ENCODE measurements at places on chromosomes 7 and 10. TPM values are rescaled to one million over a fixed set of nuclear protein-coding genes. Genes with fewer than 3 reads are reported as not detected.

DNA sequence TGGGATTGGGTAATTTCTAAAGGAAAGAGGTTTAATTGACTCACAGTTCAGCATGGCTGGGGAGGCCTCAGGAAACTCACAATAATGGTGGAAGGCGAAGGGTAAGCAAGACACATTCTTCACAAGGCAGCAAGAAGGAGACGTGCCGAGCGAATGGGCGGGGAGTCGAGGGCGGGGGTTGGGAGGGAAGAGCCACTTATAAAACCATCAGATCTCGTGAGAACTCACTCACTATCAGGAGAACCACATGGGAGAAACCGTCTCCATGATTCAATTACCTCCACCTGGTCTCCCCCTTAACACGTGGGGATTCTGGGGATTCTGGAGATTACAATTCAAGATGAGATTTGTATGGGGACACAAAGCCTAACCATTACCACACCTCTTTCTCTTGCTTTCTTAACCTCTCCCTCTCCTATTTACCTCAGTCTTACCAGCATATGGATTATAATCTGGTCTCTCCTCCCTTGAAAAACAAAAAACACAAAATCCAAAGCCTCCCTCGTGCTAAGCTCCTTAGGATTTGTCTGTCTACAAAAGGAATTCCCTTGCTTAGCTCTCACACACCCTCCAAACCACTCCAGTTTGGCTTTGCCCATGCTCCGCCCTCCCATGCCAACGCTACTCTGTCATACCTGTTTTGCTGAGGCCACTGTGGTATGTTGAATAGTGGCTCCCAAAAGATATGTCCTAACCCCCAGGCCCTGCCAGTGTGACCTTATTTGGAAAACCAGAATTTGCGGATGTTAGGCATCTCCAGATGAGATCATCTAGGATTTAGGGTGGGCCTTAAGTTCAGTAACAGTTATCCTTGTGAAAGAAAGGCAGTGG, 19.6 kb upstream of the EFCAB10 start:
- no peak for DNase-seq

DNA sequence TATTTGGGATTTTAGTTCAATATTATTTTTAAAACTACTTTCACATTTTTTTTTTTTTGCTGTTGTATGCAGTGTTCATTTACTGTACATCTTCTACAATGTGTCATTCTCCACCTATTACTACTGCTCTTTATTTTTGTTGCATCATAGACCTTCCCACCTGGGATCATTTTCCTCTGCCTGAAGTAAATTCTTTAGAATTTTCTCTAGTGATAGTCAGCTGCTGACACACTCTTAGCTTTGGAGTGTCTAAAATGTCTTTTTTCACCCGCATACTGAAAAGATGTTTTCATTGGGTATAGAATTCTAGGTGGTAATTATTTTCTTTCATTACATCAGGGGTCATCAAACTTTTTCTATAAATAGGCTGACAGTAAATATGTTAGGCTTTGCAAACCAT, 30.5 kb downstream of the CFAP43 start:
- no peak for DNase-seq

DNA sequence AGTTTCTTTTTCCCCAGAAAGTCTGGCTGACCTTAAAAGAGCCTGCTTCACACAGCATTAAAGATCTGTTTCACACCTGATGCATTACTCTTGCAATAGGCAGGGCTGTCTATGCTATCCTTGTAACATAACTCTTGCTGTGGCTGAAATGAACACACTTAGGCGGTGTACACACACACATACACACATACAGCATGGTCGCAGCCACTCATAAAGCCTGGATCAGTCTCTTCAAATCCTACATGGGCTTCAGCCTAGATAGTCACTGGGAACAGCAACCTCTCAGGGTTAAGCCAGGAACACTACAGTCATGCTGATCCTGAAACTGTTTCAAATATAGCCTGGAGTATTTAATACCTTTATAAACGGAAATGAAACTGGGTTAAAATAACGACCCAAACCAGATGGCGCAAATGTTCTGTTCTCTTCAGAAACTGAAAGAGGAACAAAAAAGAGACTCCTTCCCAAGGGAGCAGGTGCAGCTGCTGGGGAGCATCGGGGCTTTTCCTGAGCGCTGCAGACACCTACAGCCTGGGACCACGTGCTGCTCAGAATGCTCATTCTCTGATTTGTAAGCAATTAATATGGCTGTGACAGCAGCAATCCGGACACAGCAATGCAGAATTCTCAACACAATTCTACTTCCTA, 61.0 kb upstream of the SFMBT2 start:
- no peak for DNase-seq

DNA sequence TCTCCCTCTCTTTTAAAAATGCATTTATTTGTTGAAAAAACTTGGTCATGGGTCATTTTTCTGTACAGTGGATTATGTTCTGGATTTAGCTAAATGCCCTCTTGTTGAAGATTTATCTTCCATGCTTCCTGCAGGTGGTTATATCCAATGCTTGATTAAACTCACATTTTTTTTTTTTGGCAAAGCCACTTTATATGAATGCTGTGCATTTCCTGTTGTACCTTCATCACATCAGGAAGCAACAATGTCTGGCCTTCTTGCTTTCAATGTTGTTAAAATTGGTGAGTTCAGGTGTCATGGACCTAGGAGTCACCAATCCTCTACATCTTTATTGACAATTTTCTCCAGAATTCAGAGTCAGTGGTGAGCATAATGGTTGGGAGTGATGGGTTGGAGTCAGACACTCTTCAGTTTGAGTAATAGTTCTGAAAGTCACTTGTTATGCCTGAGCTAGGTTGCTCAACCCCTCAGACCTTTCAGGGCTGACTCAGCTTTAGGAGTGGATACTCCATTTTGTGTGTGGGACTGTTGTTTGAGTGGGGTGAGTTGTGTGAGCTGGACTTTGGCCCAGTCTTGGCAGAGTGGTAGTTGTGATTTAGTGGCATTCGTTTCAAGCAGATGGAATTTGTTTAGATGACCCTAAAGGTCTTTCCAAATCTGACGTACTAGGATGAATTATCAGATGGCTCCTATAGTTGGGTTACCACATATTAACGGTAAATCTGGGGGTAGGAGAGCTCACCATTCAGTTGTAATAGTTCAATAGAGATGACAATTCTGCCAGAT, 213.5 kb upstream of the ZNF32 start:
- no peak for DNase-seq

DNA sequence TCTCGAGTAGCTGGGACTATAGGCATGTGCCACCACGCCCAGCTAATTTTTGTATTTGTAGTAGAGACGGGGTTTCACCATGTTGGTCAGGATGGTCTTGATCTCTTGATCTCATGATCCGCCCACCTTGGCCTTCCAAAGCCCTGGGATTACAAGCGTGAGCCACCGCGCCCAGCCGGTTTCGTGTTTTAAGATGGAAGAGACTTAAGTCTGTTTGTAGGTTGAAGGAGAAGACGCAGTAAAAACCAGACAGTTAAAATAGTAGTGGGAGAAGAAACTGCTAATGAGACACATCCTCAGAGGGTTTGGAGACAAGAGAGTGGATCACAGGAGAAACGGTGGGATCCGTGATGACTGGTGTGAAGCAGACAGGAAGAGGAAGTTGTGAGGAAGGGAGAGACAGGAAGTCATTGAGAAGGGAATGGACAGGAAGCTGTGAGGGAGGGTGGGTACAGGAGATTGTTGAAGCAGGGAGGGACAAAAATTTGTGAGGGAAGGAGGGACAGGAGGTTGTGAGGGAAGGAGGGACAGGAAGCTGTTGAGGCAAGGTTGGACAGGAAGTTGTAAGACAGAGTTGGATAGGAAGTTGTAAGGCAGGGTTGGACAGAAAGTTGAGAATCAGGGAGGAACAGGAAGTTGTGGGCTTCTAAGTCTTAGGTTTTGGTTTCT, 115.5 kb downstream of the WDFY4 start:
- DNase-seq, result no peak

GRCh38 chr10:24569330-24569796, 154.3 kb downstream of the ARHGAP21 start:
- no peak for DNase-seq

- no peak for DNase-seq
Observed at GRCh38 chr7:152909683-152910544, 150.4 kb downstream of the ACTR3B start.

DNA sequence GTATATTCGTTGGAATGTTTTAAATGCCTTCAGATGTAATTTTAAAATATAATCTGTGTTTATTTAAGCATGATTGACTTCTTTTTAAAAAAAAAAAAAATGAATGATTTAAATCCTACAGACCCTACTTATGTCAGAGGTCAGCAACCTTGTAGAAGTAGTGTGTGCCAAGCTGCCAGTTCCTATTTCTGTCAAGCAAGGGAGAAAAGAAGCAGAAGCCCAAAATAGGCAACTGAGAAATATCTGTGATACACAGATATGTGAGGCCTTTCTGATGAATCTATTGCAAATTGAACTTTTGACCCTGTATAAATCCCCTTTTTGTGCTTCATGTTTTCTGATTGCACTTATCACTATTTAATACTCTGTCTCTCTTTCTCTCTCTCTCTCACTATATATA, 199.5 kb downstream of the LRRN3 start:
- DNase-seq, result no peak

The ING3 gene
- 24.8 TPM for total RNA-seq

The TMEM176B gene
- total RNA-seq, result not detected
